Fibroblast of lung (primary cell): ENCODE measurements at places on chromosomes 16 and 17. TPM values are rescaled to one million over a fixed set of nuclear protein-coding genes. Genes with fewer than 3 reads are reported as not detected.

Gene RNF227
- 1.8 and 3.9 TPM in 2 replicates for total RNA-seq

DNA sequence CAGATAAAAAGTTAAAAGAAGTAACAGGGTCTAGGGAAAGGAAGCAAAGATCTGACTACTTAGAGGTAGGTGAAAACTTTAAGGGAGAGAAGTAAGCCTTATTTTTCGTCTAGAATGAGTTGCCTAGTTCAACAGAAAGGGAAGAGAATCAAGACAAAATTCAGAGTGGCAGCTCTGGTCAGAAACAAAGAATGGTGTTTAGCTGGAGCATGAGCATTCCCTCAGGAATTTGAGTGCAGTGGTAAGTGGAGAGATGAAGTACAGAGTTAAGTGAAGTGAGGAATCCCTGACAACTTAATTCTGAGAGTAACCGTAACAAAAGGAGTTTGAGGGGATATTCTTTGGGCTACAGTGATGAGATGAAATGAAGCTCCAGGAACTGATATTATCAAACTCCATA is 11.5 kb downstream of the SMG6 start:
- no peaks in the 10 kb centered on the region for H3K4me1 ChIP-seq
- H3K36me3 ChIP-seq: peaks cover 4% of the 10 kb centered on the region
- H3K27ac ChIP-seq: no peak overlapping the region
- no peaks in the 10 kb centered on the region for H3K27me3 ChIP-seq

GRCh38 chr16:14239791-14240190 is 168.7 kb downstream of the MRTFB start:
- H3K27me3 ChIP-seq: no peaks in the 10 kb centered on the region
- DNase-seq: no peak
- no peak overlapping the region for H3K27ac ChIP-seq
- no peak overlapping the region for H3K4me3 ChIP-seq
- H3K4me1 ChIP-seq: no peaks in the 10 kb centered on the region

Gene SLFN14
- not detected in 2 replicates for total RNA-seq

- H3K36me3 ChIP-seq: no peaks in the 10 kb centered on the region
- no peak overlapping the region for H3K4me3 ChIP-seq
- no peaks in the 10 kb centered on the region for H3K4me1 ChIP-seq
- no peaks in the 10 kb centered on the region for H3K27me3 ChIP-seq
- no peak for DNase-seq
- H3K27ac ChIP-seq: no peak overlapping the region
Observed at GRCh38 chr16:83698964-83699363, 108.8 kb upstream of the HSBP1 start.

DNA sequence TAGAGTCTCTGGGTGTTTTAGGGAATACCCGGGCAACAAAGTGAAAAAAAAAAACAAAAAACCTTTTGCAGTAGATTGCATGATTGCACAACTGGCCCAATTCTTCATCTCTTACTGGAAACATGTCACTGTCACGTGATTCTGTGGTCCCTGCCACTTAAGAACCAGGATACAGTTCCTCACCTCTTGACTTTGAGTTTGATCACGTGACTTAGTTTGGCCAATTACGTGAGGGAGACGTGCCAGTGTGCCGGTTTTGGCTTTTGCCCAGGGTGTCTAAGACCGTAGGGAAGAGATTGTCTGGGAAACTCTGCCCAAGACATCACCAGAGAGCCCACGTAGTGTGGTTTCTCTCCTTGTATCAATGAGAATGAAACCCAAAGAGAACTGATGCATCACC is 88.7 kb downstream of the GRIN2A start:
- no peak for DNase-seq
- no peaks in the 10 kb centered on the region for H3K4me1 ChIP-seq
- H3K36me3 ChIP-seq: no peaks in the 10 kb centered on the region
- no peaks in the 10 kb centered on the region for H3K27me3 ChIP-seq
- no peak overlapping the region for H3K4me3 ChIP-seq

GRCh38 chr17:6509031-6509771 is 47.2 kb downstream of the PITPNM3 start:
- H3K4me1 ChIP-seq: peaks cover 4% of the 10 kb centered on the region
- no peak overlapping the region for H3K27ac ChIP-seq
- H3K36me3 ChIP-seq: no peaks in the 10 kb centered on the region
- DNase-seq: peak; percentile 58
- no peaks in the 10 kb centered on the region for H3K27me3 ChIP-seq

Gene EPX
- total RNA-seq: not detected in 2 replicates

GRCh38 chr17:57256708-57257112 is 387 bp downstream of the MSI2 start:
- H3K4me3 ChIP-seq: peak overlapping the region; percentile 66
- no peak overlapping the region for H3K27ac ChIP-seq
- peaks cover 9% of the 10 kb centered on the region for H3K27me3 ChIP-seq

- no peaks in the 10 kb centered on the region for H3K4me1 ChIP-seq
- H3K27ac ChIP-seq: no peak overlapping the region
- no peak for DNase-seq
- no peaks in the 10 kb centered on the region for H3K27me3 ChIP-seq
- H3K4me3 ChIP-seq: no peak overlapping the region
Observed at GRCh38 chr17:82899941-82900340, 60.1 kb upstream of the ZNF750 start.

GRCh38 chr16:3650631-3651265 is 3.7 kb upstream of the DNASE1 start:
- peaks cover 6% of the 10 kb centered on the region for H3K36me3 ChIP-seq
- H3K27ac ChIP-seq: no peak overlapping the region
- no peak for DNase-seq

Gene RNF112
- 7.2 and 21.5 TPM in 2 replicates for total RNA-seq

GRCh38 chr17:57631871-57632270 is 113.2 kb downstream of the CCDC182 start:
- H3K36me3 ChIP-seq: no peaks in the 10 kb centered on the region
- no peaks in the 10 kb centered on the region for H3K27me3 ChIP-seq
- H3K4me3 ChIP-seq: no peak overlapping the region

DNA sequence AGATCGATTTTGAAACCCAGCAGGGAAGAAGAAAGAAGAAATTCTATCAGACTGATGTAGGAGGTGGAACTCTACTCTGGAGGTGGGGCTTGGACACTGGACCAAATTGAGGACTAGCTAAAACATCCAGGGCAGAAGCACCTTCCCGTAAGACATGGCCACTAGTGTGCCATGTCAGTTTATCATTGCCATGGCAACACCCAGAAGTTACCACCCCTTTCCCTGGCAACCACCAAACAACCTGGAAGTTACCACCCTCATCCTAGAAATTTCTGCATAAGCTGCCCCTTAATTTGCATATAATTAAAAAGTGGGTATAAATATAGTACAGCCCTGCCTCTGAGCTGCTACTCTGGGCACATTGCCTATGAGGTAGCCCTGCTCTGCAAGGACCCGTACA is 66.7 kb downstream of the NACA2 start:
- no peak overlapping the region for H3K27ac ChIP-seq
- no peaks in the 10 kb centered on the region for H3K4me1 ChIP-seq
- H3K36me3 ChIP-seq: no peaks in the 10 kb centered on the region
- DNase-seq: no peak
- H3K27me3 ChIP-seq: no peaks in the 10 kb centered on the region

Gene C16orf86
- total RNA-seq: 5.6 and 9.2 TPM in 2 replicates

GRCh38 chr16:2859686-2860265 is 1.8 kb upstream of the PRSS22 start:
- no peaks in the 10 kb centered on the region for H3K36me3 ChIP-seq
- no peaks in the 10 kb centered on the region for H3K27me3 ChIP-seq
- no peak overlapping the region for H3K4me3 ChIP-seq
- H3K27ac ChIP-seq: no peak overlapping the region
- no peaks in the 10 kb centered on the region for H3K4me1 ChIP-seq
- no peak for DNase-seq

- no peaks in the 10 kb centered on the region for H3K36me3 ChIP-seq
- H3K27ac ChIP-seq: peak overlapping the region; percentile 42
- no peaks in the 10 kb centered on the region for H3K27me3 ChIP-seq
Observed at GRCh38 chr17:59373882-59374495, 42.5 kb downstream of the YPEL2 start.

Gene DHX38
- 80.3 and 85.0 TPM in 2 replicates for total RNA-seq

- H3K4me3 ChIP-seq: no peak overlapping the region
- no peaks in the 10 kb centered on the region for H3K27me3 ChIP-seq
- DNase-seq: peak; percentile 99
- no peak overlapping the region for H3K27ac ChIP-seq
- peaks cover 2% of the 10 kb centered on the region for H3K4me1 ChIP-seq
Observed at GRCh38 chr17:54948380-54948779, 20.1 kb downstream of the COX11 start.

DNA sequence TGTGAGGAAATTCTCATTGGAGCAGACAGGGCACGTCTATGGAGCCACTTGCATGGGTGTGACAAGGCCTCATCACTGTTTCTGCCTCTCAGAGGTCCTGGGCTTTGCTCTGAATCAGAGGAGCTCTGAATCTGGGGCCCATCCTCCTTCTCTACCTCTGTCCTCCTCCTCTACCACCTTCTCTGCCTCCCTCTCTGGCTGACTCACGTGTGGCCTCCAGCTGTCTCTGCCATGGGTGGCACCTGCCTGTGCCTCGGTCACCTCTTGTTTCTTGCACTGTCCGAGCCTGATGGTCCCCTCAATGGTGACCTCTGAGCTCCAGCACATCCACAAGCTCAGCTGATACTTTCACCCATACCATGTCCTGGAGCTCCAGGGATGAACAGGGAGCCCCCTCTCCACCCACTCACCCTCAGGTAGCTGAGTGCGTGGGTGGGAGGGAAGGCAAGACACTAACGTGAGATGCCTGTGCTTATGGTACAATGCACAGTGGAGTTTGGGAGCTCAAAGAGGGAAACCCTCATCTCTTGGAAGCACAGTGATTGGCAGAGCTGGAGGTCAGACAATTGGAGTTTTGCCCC is 116.4 kb upstream of the CRHR1 start:
- H3K4me3 ChIP-seq: no peak overlapping the region
- H3K36me3 ChIP-seq: no peaks in the 10 kb centered on the region
- peaks cover 6% of the 10 kb centered on the region for H3K27me3 ChIP-seq
- H3K4me1 ChIP-seq: no peaks in the 10 kb centered on the region
- H3K27ac ChIP-seq: no peak overlapping the region

Gene CCL16
- not detected in 2 replicates for total RNA-seq

DNA sequence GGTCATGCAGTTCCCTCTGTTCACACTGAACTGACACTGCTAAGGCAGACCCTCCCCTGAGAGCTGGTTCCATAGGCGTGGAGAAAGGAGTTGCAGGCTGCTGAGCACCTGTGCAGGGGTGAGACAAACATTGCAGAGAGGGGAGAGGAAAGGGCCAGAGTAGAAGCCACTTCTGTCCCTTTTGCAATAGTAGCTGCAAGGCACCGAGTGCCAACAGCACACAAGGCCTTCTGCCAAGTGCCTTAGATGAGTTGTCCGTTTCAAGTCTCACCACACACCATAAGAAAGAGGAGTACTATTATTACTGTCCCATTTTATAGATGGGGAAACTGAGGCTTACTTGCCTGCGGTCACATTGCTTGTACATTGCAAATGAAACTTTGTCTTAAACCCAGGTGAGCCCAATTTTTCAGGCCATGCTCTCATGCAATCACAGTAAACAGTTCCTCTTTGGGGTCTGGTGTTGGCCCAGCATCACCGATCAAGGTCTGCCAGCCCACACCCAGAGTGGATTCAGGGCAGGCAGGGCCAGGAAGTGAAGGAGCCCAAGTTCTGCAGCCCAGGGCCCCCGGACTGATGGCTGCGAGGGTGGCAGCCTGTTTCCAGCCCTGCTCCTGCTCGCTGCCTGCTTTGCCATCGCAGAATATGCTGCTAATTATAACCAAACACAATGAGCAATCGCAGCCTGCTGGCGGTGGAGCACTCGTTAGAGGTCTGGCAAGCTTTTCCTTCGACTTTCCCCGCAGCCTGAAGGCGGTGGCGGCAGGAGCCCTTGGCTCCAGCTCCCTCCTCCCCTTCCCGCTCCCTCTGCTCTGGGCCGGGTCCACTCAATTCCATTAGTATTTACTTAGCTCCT is 36.8 kb upstream of the DYNLL2 start:
- H3K36me3 ChIP-seq: no peaks in the 10 kb centered on the region
- no peak for DNase-seq
- no peaks in the 10 kb centered on the region for H3K4me1 ChIP-seq
- no peak overlapping the region for H3K27ac ChIP-seq

- H3K4me3 ChIP-seq: no peak overlapping the region
- no peaks in the 10 kb centered on the region for H3K27me3 ChIP-seq
- DNase-seq: no peak
- H3K36me3 ChIP-seq: peaks cover 15% of the 10 kb centered on the region
- no peak overlapping the region for H3K27ac ChIP-seq
Observed at GRCh38 chr17:8447799-8448198, 12.1 kb downstream of the NDEL1 start.

DNA sequence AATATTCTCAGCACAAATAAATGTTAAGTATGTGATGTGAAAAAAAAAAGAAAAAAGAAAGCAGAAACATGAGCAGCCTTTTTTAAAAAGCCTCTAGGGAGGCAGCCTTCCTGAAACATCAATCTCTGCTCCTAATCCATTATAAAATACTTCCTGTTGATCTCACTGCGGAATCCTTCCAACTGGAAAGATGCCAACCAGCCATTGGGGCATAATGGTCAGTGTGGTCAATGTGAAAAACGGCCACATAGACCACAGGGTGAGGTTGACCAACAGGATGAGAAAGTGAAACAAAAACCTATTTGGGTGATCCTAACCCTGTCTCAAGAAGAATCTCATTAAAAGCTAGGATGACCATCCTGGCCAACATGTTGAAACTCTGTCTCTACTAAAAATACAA is 26.1 kb upstream of the ABCA8 start:
- no peak overlapping the region for H3K27ac ChIP-seq
- no peak overlapping the region for H3K4me3 ChIP-seq
- H3K4me1 ChIP-seq: no peaks in the 10 kb centered on the region
- H3K27me3 ChIP-seq: no peaks in the 10 kb centered on the region
- no peaks in the 10 kb centered on the region for H3K36me3 ChIP-seq

Gene ADGRG3
- total RNA-seq: not detected in 2 replicates

Gene CLEC19A
- not detected in 2 replicates for total RNA-seq

DNA sequence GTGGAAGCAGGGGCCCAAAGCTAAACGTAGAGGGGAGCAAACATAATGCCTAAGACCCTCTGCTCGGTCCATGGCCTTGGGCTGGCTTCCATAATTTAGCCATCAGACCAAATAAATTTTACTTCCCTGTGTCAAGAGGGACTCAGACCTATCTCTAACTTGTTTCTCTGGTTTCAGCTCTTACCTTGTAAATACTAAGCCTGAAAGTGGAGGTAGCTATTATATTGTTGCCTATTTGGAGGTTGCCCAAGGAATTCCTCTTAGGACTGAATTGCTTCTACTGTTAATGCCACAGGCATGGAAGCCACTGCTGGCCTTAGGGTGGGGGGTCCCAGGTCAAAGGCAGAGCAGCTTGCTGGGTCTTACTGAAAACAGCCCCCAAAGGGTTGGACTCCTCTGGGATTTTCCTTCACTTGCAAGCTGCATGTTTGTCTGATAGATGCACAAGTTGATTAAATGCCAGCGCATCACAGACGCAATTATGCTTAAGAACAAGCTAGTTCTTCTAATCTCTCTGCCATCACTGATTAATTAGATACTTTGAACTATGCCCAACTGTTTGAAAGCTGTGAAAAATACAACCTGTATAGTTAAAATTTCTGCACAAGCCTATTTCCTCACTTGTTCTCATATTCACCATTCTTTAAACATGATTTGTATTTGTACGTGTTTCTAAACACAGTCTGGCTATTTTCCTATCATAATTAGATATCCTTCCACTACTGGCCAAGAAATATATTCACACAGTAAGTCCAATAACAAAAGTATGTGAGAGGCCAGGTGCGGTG is 67.9 kb upstream of the HAS3 start:
- no peaks in the 10 kb centered on the region for H3K36me3 ChIP-seq
- no peaks in the 10 kb centered on the region for H3K4me1 ChIP-seq
- H3K27ac ChIP-seq: no peak overlapping the region
